ENCODE measurements at places on chromosomes 7 and 10.
A peak's percentile ranks its signal among the peaks of the same experiment; 100 is the strongest.

DNA sequence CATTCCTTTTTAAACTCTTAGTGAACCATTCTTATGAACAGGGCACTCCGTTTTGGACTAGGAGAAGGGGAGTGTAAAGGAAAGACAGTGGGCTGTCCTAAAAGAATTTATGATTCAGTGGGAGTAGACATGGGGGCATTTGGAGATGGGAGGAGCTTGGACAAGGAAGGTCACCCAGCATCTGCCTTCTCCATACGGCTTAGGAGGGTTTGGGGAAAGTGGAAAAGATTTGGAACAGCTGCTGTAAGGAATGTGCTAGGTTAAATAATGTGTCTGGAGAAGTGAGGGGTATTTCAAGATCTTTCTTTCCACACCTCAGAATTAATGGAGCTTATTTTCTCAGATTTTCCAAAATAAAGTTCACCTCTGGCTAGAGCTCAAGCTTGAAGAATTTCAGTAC, 24.0 kb downstream of the SLC35G1 start:
- DNase-seq = no peak

GRCh38 chr7:47414342-47415317, 167.3 kb downstream of the TNS3 start:
- no peak for DNase-seq

GRCh38 chr7:79063019-79063698, 390.3 kb downstream of the MAGI2 start:
- DNase-seq = no peak

GRCh38 chr7:151384776-151385625, 24.8 kb downstream of the WDR86 start:
- DNase-seq = no peak

- no peak for DNase-seq
Observed at GRCh38 chr7:51666751-51667150, 350.1 kb upstream of the COBL start.

- no peak for DNase-seq
Observed at GRCh38 chr10:113441220-113441619, 111.6 kb upstream of the HABP2 start.

DNA sequence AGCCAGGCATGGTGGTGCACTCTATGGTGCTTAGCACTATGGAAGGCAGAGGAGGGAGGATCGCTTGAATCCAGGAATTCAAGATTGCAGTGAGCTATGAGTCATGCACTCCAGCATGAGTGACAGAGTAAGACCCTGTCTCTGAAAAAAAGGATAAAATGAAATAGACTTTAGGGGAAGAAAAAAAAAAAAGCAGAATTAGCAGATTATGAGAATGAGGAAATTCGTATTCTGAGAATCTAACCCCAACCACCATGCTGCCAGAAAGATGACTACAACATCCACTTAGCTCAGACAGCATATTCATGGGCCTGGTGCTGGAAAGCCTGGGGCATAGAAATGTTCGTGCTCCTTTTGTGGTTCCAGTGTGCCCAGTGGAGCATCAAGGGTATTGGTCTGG, 63.3 kb downstream of the TMEM26 start:
- DNase-seq = no peak

- DNase-seq = no peak
Observed at GRCh38 chr7:1170741-1171501, 10.9 kb upstream of the ZFAND2A start.

- DNase-seq = no peak
Observed at GRCh38 chr7:137354396-137354795, 10.9 kb upstream of the PTN start.

- DNase-seq = no peak
Observed at GRCh38 chr7:88888684-88889083, 93.1 kb upstream of the TEX47 start.

- no peak for DNase-seq
Observed at GRCh38 chr10:21475393-21475792, 50.1 kb downstream of the SKIDA1 start.

DNA sequence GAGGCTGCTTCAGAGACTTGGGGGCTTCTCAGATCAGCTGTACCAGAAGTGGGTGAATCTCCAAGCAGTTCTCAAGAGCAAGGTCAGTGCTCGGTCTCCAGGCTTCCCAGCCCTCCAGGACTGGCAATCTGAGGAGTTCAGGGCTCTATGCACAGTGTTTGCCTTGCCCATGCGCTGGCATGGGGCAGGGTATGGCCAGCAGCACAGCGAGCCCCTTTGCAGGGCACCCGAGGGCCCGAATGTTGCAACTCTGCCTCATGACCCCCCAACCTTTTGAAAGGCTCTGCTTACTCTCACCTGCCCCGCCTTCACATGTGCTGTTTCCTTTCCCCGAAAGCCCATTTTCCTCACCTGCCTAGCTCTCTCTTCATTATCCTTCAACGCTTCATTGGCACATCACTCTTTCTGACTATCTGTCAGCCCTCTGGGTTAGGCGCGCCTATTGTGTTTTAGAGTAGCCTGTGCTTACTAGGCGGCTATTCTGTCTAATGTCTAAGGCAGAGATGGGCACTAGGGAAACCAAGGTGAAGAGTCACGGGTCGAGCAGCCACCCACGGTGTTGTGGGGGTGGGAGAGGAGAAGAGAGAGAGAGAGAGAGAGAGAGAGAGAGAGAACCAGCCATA, 83.6 kb downstream of the WDFY4 start:
- no peak for DNase-seq

GRCh38 chr7:124379296-124379695, 346.4 kb upstream of the TMEM229A start:
- DNase-seq = no peak

GRCh38 chr7:3154881-3155494, 111.3 kb upstream of the CARD11 start:
- DNase-seq = peak; percentile 46

- no peak for DNase-seq
Observed at GRCh38 chr7:80287400-80288174, 153.0 kb downstream of the GNAI1 start.

DNA sequence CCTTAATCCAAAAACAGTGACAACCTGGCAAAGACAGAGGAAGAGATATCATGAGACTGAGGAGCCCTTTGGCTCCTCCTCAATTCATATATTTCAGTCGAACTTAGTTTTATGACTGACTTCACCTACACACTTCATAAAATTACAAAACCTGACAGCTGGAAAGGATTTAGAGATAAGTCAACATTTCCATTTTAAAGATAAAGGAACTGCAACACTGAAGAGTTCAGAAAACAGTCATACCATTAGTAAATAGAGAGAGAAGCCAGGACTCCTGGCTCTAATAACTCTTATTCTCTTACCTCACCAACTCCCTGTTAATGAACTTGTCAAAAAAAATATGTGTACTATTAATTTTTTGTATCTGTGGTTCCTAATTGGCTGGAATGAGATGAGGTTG, 141.0 kb upstream of the COL1A2 start:
- no peak for DNase-seq

DNA sequence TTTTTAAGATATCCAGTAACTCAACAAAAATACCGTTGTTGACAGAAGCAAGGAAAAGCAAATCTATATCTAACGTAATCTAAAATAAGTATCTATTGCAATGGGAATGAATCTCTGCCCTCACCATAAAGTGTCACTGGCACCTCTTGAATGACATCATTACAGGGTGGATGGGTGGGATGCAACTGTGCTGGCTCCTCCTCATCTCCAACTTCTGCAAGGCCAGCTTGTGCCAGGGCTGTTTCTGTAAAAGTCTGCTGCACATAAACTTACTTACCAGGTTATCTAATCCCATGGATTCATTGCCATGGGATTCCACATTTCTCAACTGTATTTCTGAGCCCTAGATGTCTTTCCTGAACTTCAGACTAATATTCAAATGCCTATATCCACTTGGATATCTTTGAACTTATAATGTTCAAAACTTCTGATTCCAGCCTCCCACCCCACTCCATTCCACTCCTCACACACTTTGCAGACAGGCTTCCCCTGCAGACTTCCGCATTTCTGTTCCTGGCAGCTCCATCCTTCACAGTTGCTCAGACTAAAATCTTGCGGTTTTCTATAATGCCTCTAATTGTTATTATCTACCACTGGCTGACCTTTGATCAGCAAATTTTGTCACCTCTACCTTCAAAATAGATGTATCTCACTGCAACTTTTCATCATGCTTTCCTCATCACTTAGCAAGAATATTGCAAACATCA, 10.7 kb downstream of the FGL2 start:
- DNase-seq = no peak

GRCh38 chr10:11684717-11685645, 57.2 kb upstream of the ECHDC3 start:
- DNase-seq = peak; percentile 23

GRCh38 chr7:142298627-142299026, 40.8 kb upstream of the PRSS58 start:
- DNase-seq = no peak

GRCh38 chr7:157903710-157904109, 566.9 kb downstream of the DNAJB6 start:
- DNase-seq = no peak

DNA sequence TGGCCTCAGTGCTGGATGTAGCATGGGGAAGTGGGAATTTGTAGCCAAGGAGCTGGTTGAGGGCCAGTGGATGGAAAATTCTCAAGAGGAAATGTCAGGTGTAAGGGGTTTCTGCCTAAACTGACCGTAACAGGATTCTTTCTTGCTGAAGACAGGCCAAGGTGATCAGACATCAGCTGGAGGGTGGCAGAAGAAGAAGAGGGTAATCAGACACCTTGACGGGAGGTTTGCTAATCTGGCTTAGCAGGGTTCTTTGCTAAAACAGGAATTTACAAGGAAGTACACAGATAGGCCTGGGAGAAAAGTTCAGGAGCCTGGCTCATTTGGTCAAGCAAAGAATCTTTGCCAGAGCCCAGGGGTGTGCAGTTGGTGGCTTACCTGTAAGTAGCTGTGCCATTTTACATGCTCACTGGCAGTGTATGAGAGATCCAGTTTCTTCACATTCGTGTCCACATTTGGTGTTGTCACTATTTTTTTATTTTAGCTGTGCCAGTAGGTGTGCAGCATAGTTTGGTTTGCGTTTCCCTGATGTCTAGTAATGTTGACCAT, 73.7 kb downstream of the BMPR1A start:
- DNase-seq = no peak

DNA sequence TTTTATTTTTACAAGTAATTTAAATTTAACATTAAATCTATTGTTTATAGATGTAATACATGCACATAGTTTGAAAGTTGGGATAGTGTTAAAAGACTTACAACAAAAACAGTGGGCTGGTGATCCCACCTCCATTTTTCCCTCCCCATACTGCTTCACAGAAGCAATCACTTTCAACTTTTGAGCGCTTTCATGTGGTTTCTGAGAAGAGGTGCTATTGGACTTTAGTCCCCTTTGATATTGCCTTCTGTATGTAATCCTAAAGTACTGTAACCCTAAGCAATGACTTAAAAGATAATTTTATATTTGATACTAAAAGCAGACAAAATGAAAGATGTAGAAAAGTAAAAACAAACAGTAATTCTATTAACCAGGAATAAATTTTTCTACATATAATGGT, 88.1 kb upstream of the FAM171A1 start:
- no peak for DNase-seq

DNA sequence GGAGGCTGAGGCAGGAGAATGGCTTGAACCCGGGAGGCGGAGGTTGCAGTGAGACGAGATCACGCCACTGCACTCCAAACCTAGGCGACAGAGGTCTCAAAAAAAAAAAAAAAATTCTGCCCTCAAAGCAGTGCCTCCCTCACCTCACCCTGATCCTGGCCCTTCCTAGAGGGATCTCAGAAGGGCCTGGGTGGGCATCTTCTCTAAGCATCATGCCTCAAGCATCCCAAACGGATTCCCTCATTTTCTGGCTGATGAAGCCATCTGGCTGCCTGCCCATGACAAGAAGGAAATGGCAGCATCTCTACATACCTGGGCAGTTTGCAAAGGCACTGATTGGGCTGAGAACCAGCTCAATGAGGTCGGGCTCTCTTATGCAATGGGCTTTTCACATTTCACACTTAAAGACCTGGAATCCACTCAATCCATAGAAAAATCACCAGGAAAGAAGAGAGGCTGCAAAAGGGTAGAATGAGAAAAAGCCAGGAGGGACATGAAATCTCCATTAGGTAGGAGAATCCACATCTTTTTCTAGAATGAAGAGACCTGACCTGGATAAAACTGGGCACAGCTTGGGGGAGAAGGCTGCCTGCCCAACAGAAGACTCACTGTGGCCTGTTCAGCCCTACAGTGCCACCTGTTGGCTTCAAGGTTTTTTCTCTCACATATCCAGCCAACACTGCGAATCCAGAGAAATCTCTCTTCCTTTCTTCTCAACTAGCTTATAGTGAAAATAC, 48.1 kb downstream of the PDLIM1 start:
- no peak for DNase-seq

DNA sequence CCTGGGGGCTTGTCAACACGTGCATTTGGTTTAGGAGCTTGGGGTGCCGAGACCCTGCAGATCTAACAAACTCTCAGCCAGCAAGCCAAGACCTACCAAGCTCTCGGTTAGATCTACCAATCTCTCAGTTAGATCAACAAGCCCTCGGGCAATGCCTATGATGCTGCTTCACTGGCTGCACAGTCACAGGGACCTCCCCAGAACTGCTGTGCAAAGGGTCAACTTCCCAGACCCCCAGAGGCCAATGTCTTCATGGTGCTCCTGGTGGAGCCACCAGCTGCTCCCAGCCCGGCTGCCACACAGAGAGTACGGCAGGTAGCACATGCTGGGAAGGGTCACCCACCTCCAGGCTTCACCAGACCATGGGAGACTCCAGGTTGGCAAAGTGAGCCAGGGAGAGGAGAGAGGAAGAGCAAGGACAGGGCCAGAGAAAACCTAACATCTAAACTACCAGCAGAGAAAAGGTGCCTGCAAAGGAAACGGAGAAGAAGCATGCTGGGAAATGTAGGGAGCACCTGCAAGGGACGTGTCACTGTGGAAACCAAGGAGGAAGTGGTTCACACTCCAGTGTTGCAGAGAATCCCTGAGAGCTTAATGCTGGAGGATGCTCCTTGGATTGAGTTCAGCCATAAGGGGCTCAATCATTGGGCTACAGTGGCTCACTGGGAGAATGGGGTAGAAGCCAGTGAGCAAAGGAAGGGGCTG, 51.5 kb upstream of the GDF10 start:
- DNase-seq = no peak

GRCh38 chr10:68288717-68289116, 43.1 kb upstream of the HNRNPH3 start:
- DNase-seq = no peak

DNA sequence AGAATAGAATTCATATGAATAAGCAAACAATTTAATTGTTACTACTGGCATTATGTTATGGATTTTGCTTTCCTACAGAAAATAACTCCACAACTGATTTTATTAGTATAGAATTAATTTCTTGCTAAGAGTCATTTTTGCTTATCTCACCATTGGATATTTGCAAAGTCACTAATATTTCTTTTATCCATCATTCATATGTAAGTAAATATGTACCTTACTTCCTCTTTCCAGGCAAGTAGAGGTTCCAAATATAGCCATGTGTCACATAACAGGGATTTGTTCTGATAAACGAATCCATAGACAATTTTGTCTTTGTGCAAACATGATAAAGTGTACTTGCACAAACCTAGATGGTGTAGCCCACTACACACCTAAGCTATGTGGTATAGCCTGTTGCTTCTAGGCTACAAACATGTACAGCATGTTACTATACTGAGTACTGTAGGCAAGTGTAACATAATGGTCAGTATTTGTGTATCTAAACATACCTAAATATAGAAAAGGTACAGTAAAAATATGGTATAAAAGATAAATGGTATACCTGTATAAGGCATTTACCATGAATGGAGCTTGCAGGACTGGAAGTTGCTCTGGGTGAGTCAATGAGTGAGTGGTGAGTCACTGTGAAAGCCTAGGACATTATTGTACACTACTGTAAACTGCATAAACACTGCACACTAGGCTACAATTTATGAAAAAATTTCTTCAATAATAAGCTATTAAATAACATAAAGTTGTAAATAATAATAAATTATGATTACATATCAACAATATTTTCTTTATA, 18.3 kb downstream of the KLLN start:
- no peak for DNase-seq

GRCh38 chr10:51325649-51326048, 251.4 kb downstream of the PRKG1 start:
- DNase-seq = no peak

Data from effector CD4-positive, alpha-beta T cell (primary cell).